ENCODE measurements at places on chromosomes 5 and 9.
A peak's percentile ranks its signal among the peaks of the same experiment; 100 is the strongest.

GRCh38 chr5:181203093-181203711 is 1.8 kb downstream of the TRIM7 start:
- DNase-seq: no peak

- DNase-seq: no peak
These were observed 577.5 kb upstream of the WWC1 start for GRCh38 chr5:167713896-167714295.

- DNase-seq: no peak
These were observed 36.2 kb downstream of the RAPGEF1 start for GRCh38 chr9:131703697-131704096.

- DNase-seq: no peak
These were observed 28.1 kb downstream of the IL7R start for GRCh38 chr5:35884773-35885172.

GRCh38 chr5:60568646-60569045 is 131.3 kb downstream of the DEPDC1B start:
- DNase-seq: no peak

- no peak for DNase-seq
These were observed 1.7 kb upstream of the CACNA1B start for GRCh38 chr9:137875846-137876245.

DNA sequence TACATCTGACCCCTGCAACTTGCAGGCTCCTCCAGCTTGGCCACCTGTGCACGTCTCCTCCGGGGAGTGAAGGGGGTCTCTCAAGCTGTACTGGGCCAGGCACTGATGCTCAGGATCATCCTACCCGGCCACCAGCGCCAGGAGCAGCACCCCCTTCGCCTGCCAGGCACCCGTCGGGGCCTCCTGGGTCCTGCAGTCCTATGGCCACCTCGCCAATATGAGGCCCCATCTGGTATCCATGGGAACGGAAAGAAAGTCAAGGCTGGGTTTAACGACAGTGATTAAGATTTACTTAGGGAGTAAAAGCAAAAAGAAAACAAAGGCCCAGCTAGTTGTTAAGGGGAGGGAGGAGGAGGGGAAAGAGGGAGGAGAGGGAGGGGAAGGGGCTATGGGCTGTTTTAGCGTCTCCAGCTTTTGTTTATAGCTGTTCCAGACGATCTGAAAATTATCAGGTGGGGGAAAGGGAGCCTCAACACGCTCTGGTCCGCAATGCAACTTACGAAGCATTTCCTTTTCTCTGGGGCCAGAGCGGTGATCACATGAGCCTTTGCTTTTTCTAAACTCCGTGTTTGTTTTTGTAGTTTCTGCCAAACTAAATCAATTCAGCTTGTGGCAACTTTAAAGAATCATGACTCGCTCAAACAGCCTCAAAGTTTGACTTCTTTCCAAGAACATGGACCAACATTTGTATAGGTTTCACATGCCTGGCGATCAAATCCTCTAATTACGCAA is 132.4 kb downstream of the ROR2 start:
- DNase-seq: no peak

DNA sequence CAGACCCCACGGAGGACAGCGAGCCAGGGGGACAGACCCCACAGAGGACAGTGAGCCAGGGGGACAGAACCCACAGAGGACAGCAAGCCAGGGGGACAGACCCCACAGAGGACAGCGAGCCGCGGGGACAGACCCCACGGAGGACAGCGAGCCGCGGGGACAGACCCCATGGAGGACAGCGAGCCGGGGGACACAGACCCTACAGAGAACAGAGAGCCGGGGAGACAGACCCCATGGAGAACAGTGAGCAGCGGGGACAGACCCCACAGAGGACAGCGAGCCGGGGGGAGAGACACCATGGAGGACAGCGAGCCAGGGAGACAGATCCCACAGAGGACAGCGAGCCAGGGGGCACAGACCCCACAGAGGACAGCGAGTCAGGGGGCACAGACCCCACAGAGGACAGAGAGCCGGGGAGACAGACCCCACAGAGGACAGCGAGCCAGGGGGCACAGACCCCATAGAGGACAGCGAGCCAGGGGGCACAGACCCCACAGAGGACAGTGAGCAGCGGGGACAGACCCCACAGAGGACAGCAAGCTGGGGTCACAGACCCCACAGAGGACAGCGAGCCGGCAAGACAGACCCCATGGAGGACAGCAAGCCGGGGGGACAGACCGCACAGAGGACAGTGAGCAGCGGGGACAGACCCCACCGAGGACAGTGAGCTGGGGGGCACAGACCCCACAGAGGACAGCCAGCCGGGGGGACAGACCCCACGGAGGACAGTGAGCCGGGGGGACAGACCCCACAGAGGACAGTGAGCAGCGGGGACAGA is 4.4 kb upstream of the ZDHHC11 start:
- DNase-seq: no peak

GRCh38 chr5:117255211-117256027 is 680.8 kb upstream of the SEMA6A start:
- DNase-seq: no peak

DNA sequence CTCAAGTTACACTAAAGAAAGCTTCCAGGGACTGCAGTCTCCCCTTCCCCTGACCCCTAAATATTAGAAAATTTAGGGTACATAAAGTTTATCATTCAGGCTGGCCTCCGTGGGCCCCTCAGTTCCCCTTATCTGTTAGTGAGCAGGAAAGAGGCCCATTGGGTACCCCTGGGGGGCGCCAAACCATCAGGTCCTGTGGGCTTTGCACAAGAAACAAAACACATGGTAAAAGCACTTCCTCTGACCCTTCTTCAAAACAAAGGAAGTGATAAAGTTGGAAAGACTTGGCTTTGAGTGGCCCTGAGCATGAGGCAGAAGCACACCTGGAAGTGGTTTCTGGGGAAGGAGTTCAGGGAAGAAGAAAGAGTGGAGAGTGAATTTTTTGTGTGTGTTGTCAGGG is 213.0 kb downstream of the SMARCA2 start:
- DNase-seq: peak; percentile 35

- DNase-seq: no peak
These were observed 249.0 kb upstream of the ZNF608 start for GRCh38 chr5:124995421-124995820.

GRCh38 chr5:1495525-1495897 is 28.2 kb downstream of the LPCAT1 start:
- DNase-seq: no peak

GRCh38 chr9:68966496-68966944 is 47.4 kb downstream of the PRKACG start:
- DNase-seq: no peak

- DNase-seq: no peak
These were observed 117.7 kb downstream of the MARCHF3 start for GRCh38 chr5:126912616-126913200.

GRCh38 chr5:10734037-10734709 is 26.9 kb downstream of the DAP start:
- no peak for DNase-seq

DNA sequence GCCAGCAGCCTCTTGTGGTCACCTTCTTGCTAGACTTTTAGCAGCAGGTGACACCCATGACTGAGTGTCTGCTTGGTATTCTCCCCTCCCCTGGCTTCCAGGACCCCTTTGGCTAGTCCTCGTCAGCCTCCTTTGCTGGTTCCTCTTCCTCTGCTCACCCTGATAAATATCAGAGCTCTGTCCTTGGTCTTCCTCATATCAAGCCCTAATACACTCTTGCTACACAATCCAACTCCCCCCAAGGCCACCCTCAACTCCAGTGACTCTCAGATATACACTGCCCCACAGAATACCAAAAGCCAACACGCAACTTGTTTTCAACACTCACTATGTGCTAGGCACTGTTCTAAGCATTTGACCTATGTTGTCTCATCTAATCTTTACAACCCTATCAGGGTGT is 30.3 kb upstream of the LCP2 start:
- no peak for DNase-seq

- DNase-seq: no peak
These were observed 122.4 kb downstream of the SNCAIP start for GRCh38 chr5:122434205-122434970.

GRCh38 chr9:8890695-8891094 is 1091.1 kb upstream of the DMAC1 start:
- no peak for DNase-seq

GRCh38 chr9:18333157-18333556 is 140.8 kb upstream of the ADAMTSL1 start:
- DNase-seq: no peak

- no peak for DNase-seq
These were observed 5.1 kb upstream of the POU5F2 start for GRCh38 chr5:93746406-93747056.

DNA sequence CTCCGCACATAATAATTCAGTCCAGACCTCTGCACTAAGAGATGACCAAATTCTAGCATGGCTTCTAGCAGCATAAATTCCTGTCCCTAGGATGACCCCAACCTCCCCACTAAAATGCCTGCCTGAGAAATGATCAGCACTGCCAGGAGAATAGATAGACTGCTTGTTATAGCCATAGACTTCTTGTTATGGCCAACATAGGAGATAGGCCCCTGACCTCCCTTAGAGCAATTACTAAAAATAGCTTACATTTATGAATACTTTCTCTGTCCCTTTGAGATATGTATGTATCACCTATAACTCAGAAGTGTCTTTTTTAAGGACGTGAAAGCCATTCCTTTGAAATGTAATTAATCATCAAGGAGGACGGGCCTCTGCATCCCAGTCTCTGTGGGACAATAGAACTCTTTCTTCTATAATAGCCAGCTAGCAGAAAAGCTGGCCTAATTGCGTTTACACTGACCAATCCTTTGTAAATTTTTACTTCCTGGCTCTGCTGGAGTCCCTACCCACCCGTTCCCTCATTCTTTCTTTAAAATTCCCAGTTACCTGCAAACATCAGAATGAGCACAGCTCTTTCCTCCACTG is 1002.7 kb downstream of the CDH18 start:
- no peak for DNase-seq

DNA sequence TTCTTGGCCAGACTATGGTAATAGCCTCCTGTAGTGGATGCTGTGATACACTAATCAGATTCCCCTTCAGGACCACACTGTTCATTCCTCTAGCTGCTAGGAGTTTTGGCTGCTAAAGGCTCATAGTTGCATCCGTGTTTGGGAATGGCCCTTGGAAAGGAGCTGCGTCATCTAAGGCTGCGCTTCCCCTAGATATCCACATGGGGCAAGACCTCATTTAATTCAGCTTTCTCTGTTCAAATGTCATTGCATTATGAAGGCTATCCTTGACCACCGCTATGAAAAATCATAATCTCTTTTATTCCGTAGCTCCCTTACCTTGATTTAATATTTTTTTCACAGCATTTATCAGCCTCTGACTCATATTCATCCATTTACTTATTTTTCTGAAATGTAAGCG is 258.3 kb upstream of the NR4A3 start:
- no peak for DNase-seq

DNA sequence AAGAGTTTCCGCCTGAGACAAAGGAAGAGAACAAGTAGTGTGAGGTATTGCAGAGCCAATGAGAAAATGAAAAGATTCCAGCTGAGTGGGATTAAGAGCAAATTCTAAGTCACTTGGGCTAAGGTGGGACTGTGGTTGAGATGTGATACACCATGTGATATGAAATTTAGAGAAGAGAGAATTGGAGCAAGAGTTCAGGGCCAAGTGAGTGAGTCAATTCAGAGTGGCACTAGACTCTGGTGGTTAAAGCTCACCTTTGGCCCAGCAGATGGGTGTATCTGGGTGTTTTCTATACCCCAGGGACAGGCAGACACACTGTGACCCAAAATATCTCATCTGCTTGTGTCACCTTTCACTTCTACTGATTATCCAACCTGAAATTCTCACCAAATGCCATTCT is 368.1 kb downstream of the KCNN2 start:
- DNase-seq: no peak

DNA sequence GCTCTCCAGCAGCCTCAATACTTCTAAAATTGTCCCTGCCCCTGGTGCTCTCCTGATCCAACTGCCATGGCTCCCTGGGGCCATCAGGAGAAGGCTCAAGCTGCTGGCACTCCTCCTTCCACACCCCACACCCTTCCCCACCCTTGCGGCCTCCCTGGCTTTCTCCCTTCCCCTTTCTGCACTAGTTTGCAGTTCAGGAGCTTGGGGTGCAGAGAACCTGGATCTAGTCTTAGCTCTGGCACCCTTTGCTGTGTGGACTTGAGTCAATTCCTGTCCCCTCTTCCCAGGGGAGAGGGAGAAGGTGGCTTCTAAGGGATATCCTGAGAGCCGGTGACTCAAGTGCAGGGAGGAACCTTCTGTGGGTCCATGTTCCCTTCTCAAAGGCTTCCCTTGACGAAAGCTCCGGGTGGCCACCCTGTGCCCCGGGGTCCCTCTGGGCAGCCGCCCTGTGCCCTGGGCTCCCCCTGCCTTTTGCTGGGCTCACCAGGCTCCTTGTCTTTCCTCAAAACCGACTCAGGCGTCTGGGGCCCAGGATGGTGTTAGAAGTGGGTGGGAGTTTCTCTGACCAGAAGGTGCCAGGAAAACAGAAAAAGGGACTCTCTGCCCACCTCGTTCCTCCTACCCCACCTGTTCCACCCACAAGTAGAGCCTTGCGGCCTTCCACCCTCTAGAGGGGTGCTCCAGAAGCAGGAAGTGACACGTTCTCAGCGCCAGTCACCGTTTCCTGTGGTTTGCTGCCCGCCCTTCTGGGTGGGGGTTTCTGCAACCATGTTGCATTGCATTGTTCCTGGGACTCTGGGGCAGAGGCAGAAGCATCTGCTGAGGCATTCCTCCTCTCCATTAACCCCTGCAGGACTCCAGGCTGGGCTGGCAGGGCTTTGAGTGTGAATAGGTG is 15.0 kb downstream of the GLIPR2 start:
- peak; percentile 91 for DNase-seq

GRCh38 chr9:37970301-37971107 is 66.6 kb upstream of the SLC25A51 start:
- DNase-seq: no peak

GRCh38 chr5:53069626-53070025 is 39.9 kb downstream of the MOCS2 start:
- DNase-seq: peak; percentile 77

GRCh38 chr5:177429248-177430040 is 3.0 kb downstream of the GRK6 start:
- peak; percentile 95 for DNase-seq

DNA sequence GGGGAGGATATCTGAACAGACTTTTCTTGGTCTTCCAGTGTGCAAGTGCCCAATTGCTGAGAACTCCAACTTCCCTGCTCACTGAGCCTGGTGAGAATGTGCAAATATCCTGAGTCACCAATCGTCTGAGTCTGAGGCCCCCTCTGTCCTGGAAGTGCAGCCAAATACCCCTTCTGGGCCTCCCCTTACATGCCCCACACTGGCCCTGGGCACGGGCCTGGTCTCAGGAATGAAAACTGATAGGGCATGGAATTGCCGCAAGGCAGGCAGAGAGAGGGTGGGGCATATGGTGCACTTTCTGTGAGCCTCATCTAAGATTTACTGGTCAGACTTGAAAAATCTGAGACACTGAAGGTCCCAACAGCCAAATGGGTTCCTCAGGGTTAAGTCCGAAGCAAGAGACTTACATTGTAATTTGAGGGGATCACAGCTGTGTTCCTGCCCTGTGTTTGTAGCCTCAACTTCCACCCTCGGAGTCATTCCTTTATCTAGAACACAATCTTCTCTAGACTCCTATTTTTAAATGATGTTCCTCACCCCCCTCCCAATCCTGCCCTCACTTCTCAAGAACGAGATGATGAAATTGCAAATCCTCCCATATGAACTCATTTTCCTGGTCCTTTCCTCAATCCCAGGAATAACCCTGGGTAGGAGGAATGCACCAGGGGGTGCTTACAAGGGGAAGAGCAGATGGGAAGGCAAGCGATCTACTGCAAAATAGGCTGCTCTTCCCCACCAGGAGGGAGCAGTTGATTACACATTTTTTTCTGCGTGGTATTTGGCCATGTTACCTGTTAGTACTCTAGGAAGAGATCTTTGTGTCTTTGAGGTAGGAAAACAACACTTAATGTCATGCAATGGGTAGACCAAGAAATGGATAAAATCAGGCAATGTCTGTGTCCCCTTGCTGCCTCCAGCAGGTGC is 34.6 kb upstream of the ARHGAP26 start:
- DNase-seq: no peak

- DNase-seq: no peak
These were observed 15.0 kb upstream of the NEURL1B start for GRCh38 chr5:172626031-172626581.

All from stimulated activated CD4-positive, alpha-beta T cell treated with anti-CD3 and anti-CD28 coated beads, Interleukin-15, amount 100 ng/mL, for 24 hours (primary cell).